ENCODE measurements at places on chromosomes 3 and 15.

GRCh38 chr15:56484287-56484686 is 19.4 kb upstream of the MNS1 start:
- DNase-seq = no peak

GRCh38 chr3:71547249-71548198 is 36.0 kb downstream of the FOXP1 start:
- DNase-seq = no peak

- no peak for DNase-seq
Measured at GRCh38 chr3:98553753-98554152, 22.0 kb downstream of the GPR15 start.

DNA sequence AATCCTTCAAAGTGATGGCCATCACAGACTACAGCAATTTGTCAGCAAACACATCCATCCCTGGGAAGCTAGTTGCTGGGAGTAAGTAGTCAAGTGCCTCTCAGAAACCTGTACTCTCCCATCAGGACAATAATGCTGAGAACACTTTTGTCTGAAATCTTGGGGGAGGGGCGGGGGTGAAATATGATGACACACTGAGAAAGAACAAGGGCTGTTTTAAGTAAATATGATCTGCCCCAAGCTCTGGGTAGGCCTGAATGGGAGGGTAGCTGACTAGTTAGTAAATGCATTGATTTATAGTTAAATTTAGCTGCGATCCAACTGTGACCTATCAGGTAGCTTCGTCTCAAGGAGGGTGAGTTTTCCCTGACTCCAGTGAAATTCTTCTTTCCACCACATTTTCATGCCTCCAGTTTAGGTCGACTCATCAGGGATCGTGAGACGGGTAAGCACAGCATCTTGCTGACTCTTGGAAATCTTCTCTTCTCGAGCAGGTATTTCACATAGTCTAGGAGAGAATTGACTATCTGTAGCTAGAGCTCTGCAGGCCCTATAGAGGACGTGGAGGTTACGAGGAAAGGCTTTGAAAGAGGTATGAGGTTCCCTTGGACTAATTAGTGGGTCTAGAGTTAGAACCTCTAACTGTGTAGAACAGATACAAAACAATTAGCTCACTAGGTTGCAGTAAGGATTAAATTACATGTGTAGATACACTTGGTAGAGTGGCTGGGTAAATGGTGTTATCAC is 213.4 kb upstream of the SLC2A2 start:
- no peak for DNase-seq

DNA sequence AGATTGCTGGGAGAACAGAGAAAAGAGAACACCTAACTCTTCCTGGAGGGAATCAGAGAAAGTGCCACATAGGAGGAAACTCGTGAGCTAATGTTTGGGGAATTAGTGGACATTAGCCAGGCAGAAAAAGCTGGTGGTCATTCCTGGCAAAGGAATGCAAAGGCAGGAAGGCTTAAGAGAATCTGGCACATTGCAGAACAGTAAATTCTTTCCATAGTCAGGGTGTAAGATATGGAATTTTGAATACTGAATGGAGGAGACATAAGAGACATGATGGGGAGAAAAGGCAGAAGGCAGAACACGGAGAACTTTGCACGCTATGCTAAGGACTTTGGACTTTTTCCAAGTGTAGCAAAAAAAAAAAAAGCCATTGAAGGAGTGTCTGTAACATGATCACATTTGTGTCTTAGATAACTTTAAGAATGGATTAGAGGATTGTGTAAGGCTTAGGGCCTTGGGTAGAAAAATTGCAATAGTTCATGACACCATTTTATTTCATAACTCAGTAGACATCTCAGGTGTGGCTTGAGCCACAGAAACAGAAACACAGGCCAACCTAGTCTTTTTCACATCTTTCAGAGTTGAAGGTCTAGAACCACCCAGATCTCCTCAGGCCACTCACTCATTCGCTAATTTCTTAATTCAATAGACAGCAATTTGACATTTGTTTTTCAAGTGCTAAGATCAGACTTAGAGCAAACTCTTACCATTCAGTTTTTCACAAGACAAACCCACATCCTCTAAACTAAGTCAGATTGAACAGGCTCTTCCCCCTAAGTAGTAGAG is 31.2 kb upstream of the CCDC80 start:
- DNase-seq = no peak

GRCh38 chr3:10462641-10463532 is 42.5 kb downstream of the ATP2B2 start:
- no peak for DNase-seq

DNA sequence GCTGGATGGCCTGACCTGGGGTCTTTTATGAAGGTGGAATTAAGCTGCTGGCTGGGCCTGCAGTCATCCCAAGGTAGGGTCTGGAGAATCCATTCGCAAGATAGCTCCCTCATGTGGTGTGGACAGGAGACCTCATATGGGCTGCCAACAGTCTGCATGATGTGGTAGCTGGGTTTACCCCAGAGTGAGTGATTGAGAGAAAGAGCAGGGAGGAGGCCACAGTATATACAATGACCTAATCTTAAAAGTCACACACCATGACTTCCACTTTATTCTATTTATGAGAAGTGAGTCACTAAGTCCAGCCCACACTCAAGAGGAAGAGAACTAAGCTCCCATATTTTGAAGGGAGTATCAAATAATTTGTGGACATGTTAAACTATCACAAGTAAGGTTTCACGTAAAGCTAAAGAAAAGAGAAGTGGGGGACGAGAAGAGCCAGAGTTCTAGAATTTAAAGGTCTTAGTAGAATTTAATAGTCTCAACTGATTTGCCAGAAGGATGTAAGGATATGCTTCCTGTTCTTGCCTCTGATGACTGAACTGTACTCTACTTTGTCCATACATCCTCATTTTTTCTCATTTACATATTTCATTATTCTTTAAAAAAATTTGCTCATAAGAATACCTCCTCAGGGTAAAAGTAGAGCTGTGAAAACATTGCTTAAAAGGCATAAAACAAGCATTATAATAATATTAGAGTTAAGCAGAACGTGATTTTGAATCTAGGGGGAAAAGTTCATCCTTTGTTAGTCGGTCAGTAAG is 184.4 kb downstream of the PEX5L start:
- DNase-seq = no peak

GRCh38 chr3:126447456-126448106 is 28.1 kb downstream of the ZXDC start:
- no peak for DNase-seq

GRCh38 chr15:81303244-81304225 is 20.4 kb downstream of the STARD5 start:
- peak; percentile 71 for DNase-seq

- DNase-seq = no peak
Measured at GRCh38 chr3:64593350-64593749, 94.5 kb downstream of the ADAMTS9 start.

GRCh38 chr15:28944286-28944685 is 58.5 kb downstream of the APBA2 start:
- peak; percentile 55 for DNase-seq

Data from activated effector memory CD4-positive, alpha-beta T cell treated with anti-CD3 and anti-CD28 coated beads, Interleukin-2, amount 50 U/mL, for 16 hours (primary cell).